ENCODE measurements at places on chromosomes 3 and 15. TPM values are rescaled to one million over a fixed set of nuclear protein-coding genes. Genes with fewer than 3 reads are reported as not detected.

DNA sequence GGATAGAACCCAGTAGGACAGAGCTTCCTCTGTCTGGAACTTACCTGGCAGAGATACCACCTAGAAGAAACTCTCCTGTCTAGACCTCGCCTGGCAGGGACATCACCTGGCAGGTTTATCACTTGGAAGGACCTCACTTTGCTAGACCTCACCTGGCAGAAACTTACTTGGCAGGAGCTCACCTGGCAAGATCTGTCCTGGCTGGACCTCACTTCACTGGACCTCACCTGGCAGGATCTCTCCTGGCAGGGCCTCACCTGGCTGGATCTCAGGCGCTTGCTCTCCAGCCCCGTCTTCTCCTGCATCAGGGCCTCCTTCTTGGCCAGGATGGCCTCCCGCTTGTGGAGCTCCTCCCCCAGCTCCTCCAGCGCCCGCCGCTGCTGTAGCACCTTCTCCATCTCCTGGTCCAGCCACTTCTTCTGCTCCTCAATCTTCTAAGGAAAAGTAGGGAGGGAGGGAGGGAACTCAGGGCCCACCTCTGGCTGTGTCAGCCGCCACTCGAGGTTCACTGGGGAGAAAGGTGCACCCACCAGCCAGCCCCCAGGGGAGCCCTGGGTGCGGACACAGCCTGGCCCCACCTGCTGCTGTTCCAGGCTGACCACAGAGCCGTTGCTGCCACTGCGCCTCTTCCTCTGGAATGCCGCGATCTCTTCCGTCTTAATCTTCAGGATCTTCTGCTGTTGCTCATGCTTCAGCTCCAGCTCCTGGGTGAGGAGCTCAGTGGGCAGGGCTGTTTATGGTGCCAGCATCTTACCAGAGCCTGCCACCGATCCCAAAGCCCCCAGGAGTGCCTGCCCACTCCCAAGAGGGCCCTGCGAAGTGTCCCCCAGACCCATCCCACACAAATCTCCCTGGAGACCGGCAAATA lies 22.5 kb downstream of the KIF7 start:
- no peak for DNase-seq

DNA sequence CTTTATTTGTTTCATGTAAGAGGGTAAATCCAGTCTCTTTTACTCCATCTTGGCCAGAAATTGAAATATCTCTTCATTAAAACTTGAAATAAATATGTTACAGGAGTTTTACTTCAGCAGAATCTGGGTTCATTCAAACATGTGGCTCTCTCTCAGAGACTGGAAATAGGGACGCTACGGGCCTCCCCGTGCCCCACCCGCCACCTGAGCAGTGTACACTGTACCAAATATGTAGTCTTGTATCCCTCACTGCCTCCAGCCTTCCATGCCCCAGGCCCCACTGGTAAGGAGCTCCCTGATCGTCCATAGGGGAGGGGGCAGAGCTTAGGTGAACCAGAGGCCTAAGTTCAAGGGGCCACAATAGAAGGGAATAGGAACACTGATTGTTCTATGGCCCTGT lies 36.0 kb downstream of the RPL39L start:
- no peak for DNase-seq

GRCh38 chr15:85474700-85475316 lies 94.4 kb downstream of the AKAP13 start:
- no peak for DNase-seq

DNA sequence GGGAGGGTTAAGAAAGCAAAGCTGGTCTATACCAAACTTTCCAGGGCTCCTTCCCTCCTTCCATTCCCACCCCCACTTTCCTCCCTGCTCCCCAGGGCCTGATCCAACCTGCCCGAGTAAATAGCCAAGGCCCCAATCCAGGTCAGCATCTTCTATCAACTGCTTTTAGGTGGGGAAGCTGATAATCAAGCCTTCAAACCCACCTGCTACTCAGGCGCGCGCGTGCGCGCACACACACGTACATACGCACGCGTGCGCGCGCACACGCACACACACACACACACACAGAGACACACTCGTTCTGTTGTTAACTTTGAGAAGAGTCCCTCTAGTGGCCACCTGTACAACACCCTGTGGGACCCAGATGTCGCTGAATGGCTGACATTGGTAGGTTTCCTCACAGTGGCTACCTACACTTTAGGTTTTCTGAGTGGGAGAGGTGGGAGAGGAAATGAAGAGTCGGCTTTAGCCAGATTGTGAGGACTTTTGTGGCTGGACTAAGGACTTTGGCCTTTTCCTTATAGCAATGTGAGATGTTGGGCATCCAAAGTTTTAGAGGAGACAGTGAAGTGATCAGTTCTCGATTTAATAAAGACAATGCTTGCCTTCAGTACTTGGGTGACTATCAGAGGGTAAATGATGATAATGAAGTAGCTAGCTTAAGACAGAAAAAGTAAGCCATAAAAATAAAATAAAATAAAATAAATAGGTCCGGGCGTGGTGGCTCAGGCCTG lies 179.9 kb upstream of the C2CD4B start:
- DNase-seq: peak; percentile 40

DNA sequence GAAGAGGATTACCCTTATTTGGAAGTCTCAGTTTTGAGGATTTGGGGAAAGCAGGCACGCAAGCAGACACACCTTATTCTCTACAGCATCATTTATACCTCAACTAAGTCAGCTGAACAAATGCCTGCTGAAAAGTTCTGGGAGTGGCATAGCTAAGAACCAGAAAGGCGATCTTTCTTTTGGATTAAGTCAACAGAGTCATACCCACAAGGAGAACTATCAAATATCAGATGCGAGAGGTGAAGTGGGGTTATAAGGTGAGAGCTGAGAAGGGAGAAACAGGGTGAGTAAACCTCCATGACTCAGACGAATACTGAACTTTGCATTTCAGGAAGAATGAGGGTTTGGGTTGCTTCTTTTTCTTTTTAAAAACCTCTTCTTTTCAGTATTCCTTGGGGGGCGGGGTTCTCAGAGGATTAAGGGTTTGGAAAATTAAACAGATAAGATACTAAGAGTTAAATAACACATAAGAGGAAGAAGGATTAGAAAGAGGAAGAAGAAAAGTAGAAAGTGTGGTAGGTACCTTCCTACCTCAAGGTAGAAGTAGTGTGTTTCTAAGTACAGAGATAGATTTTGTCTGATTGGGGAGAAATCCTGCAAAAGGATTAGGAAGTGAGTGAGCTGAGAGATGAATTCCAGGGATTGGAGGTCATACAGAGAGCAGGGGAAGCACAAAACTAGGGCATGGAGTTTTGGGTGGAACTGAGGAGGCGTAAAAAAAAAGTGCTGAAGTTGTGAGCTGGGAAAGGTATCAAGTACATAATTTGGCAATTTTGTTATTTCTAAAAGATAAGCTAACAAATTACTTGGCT lies 41.3 kb upstream of the ICE2 start:
- DNase-seq: no peak

The SYNPR gene
- polyA plus RNA-seq: 0.25 TPM

The GOLGA8K gene
- 0.57 TPM for polyA plus RNA-seq

The PTPN9 gene
- polyA plus RNA-seq: 45.4 TPM
